Femur (tissue), 1 donor: ENCODE measurements at places on chromosomes 4 and X.

DNA sequence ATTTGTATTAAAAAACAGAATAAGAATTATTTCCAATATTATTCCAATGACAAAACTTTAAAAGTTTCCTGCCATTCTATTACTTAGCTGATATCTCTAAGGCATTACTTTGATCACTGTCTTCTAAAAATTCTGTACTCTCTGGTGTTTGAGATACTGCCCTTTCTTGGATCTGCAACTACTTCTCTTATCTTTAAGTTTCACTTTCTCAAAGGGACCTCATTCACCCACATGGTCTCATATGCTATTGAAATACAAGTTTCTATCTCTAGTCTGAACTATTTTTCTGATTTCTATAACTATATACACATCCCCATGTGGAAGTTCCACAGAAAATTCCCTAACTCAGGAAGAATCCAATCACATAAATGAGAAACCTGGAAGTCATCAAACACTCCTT, 22.2 kb downstream of the TMPRSS11E start:
- DNase-seq = no peak

DNA sequence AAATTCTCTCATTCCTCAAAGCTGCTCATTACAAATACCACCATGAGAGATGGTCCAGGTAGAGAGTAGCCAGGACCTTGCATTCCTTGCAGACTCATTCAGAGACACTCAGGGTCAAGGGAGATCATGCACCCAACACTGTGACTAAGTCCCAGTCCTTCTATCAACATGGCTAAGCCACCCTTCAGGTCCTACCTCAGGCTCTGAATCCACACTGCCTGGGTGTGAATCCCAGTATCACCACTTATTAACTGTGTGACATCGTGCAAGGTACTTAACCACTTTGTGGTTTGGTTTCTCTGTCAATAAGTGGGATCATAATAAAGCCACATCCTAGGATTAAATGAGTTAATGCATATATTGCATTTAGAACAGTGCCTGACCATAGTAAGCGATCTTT, 124.1 kb upstream of the NEIL3 start:
- DNase-seq = no peak

DNA sequence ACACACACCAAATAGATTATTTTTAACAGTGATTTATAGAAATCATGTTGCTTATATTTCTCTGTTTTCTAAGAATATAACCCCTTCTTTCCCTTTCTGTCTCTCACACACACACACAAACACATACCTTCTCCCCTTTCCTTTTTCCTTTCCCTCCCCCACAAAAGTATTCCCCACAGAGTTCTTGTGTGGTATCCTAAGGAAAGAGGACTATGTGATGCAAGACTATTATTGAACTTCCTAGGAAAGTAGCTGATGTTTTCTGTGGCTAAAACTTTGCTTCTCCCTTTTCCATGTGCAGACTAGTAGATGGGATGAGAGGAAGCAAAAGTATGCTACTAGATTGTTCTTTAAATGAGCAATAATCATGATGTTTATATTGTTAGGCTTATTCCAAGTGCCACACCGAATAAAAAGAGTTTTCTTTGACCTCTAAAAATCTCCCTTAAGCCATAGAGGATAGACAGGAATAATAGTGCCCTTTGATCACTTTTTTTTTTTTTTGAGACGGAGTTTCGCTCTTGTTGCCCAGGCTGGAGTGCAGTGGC, 38.7 kb downstream of the CPEB2 start:
- DNase-seq = no peak

DNA sequence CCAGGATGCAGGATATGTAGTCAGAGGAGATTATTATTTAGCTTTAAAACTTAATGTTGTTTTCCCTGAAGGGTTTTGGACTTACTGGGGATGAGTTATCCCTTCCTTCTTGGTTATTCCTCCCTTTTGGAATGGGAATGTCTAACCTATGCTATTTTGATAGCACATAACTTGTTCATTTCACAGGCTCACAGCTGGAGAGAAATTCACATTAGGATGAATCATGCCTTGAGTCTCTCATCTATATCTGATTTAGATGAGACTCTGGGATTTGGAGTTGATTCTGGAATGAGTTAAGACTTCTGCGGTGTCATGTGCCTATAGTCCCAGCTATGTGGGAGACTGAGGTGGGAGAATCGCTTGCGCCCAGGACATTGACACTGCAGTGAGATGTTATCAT, 81.1 kb downstream of the ATP11C start:
- no peak for DNase-seq

DNA sequence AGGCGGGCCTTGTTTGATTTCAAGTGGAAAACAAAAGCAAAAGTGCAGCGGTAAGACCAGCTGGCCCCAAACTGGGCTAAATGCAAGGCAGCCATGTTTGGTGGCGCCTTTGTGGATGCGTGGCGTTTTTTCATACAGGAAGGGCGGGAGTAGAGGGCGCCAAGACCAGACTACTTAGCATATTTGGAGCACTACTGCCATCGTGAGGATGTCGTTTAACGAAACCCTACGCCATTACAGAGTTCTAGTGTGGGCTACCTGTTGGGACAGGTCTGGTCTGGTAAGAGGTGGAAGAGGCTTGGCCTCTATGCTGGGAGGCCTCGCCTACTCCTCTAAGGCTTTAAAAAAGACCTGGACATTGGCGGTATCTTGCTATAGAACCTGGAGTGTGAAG, 230.7 kb upstream of the STK26 start:
- DNase-seq = peak; percentile 96
